Neural crest cell (in vitro differentiated cells): ENCODE measurements at places on chromosomes 7 and 10. TPM values are rescaled to one million over a fixed set of nuclear protein-coding genes. Genes with fewer than 3 reads are reported as not detected.
A peak's percentile ranks its signal among the peaks of the same experiment; 100 is the strongest.

- no peak for DNase-seq
Measured at GRCh38 chr7:118153551-118154177, 30.3 kb upstream of the LSM8 start.

Gene MYL10
- total RNA-seq, result not detected in 2 replicates

Gene TRPV5
- 0.07 TPM in 1 of 2 replicates, not detected in the other for total RNA-seq

Gene BICC1
- total RNA-seq, result 2.4 and 2.5 TPM in 2 replicates

- no peak for DNase-seq
Measured at GRCh38 chr7:94333810-94334209, 60.9 kb upstream of the COL1A2 start.

Gene ZNF736
- total RNA-seq, result not detected in 2 replicates

GRCh38 chr7:95893484-95893883, 121.1 kb downstream of the DYNC1I1 start:
- no peak for DNase-seq

GRCh38 chr10:6465854-6466601, 114.0 kb downstream of the PRKCQ start:
- no peak for DNase-seq

DNA sequence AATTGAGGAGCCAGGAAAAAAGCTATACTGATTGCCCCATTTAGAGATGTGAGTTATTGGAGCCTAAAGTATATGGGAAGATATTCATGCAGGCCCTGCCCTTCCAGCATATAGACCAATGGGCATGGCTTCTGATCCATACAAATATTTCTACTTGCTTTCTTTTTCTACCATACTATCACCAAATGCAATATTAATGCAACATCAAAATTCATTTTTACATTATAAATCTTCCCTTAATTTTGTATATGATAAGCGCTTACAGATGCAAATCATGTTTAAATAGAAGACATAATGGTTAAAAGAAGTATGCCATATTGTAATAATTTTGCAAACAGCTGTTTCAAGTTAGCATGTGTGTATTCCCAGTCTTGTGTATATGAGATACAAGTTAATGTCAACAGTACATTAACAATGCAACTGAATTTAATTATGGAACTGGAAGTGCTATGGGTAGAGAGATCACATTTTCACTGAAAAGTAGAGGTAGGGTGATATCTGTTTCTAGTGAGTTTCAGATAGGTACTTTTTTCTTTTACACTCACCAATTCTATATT, 24.6 kb upstream of the WNT16 start:
- DNase-seq, result no peak

GRCh38 chr10:127715782-127716378, 21.1 kb upstream of the FOXI2 start:
- no peak for DNase-seq

GRCh38 chr7:5634107-5634950, 147.1 kb downstream of the RNF216 start:
- DNase-seq, result peak; percentile 49

Gene ST8SIA6
- not detected in 2 replicates for total RNA-seq

DNA sequence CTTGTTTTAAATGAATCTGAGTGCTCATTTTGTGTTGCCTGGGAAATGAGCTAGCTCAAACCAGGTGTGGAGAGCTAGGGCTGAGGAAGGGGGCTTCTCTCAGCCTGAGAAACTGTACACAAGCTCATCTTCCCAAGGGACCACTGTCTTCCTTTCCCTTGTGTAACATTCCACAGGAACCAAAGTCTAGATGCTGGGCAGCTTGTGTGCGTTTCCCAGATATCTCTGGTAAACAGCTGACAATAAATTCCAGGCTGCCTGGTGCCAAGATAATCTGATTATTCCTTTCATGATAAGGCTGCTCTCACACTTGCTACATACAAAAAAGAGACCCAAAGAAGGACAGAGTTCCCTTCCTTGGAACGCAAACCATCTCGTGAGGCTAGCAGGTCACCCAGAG, 33.1 kb upstream of the MKLN1 start:
- no peak for DNase-seq

Gene CDC14C
- total RNA-seq, result not detected in 2 replicates

Gene CFAP70
- total RNA-seq, result 0.65 and 0.84 TPM in 2 replicates

- no peak for DNase-seq
Measured at GRCh38 chr10:104766341-104766740, 125.3 kb downstream of the SORCS3 start.

GRCh38 chr7:106377847-106378361, 93.1 kb upstream of the NAMPT start:
- no peak for DNase-seq

Gene SKIDA1
- total RNA-seq, result 52.1 and 53.0 TPM in 2 replicates

Gene SLC35B4
- 47.1 and 51.7 TPM in 2 replicates for total RNA-seq

- no peak for DNase-seq
Measured at GRCh38 chr7:98049034-98049433, 57.6 kb upstream of the LMTK2 start.

DNA sequence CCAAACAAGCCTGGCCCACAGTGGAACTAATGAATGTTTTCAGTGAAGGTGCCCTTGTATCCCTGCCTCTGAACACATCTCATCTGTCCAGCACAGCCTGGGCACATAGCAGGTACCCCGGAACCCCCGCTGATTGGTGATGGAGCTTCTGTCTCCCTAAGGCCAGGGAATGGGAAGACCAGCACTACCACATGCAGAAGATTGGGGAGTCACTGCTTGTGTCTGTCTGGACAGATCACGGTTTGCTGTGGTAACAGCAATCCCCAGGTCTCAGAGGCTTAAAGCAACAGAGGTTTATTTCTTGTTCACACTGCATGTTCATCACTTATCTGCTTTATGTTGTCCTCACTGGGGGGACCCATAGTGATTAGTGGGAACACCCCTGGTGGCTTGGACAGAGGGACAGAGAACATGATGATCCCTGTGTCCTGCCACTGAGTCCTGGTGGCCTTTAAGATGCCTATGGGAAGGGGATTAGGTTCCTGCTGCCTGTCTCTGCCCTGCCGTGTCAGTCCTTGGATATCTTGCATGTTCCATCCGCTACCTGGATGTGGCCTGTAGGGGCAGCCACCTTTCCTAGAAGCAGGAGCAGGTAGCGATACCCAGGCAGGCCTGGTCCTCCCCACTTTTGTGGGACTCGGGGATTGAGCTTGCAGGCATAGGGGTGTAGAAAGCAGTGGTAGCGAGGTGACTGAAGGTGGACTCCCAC, 3.6 kb downstream of the TSPAN14 start:
- no peak for DNase-seq

Gene SPDYE2B
- not detected in 2 replicates for total RNA-seq

GRCh38 chr10:109025172-109025571, 898.1 kb downstream of the XPNPEP1 start:
- no peak for DNase-seq

DNA sequence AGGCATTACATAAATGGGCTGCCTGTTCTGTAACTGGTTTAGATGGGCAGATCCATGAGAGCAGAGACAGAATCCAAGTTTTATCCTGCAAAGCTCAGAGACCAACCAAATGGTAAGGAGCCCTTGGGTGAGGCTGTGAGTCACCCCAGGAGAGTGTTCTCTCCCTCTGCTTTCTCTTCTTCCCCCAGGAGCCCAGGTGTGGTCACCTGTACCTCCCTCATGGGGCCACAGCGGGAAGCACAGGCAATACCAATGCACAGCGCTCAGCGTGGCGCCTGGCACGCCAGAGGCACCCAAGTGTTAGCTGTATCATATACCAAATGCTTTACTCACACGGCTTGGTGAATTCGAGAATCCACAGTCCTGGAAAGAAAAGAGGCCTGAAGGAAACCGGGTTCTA, 39.4 kb downstream of the CTBP2 start:
- no peak for DNase-seq

DNA sequence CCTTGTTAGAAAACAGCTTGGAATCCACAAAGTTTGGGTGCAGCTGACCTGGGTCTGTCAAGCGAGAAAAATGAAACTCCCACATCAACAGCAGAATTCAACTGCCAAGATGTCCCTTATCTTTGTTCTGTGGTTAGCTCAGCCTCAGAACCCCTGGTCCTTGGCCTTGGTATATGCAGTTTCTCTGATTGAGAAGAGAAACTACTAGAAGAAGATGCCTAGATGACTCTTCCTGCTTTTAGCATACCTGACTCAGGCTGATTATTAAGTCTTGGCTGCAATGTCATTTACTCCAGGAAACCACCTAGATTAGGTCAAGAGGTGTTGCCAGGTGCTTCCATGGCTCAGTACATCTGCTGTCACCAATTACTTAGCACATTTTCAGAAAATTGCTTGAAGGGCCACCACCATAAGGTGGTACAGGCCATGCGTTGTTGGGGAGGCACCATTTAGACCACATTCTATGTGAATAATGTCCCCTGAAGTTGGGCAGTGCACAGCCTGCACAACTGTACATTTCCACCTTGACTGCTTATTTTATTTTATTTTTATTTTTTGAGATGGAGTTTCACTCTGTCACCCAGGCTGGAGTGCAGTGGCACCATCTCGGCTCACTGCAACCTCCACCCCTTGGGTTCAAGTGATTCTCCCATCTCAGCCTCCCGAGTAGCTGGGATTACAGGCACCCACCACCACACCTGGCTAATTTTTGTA, 59.4 kb upstream of the ZNF438 start:
- DNase-seq, result no peak

Gene HHEX
- not detected in 2 replicates for total RNA-seq

Gene BAMBI
- total RNA-seq, result 4.8 and 5.5 TPM in 2 replicates

GRCh38 chr7:101468546-101469275, 106.0 kb downstream of the COL26A1 start:
- DNase-seq, result no peak

DNA sequence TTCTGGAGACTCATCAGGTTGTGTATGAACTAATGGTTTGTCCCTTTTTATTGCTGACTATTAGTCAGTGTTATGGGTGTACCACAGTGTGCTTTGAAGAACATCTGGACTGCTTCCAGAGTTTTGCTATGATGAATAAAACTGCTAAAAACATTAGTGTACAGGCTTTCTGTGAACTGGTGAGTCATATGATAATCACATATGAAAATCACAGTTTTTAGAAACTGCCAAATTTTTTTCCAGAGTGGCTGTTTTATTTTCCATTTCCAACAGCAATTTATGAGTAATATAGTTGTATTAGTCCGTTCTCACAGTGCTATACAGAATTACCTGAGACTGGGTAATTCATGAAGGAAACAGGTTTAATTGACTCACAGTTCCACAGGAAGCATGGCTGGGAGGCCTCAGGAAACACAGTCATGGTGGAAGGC, 281.2 kb upstream of the VSTM2A start:
- DNase-seq, result no peak

GRCh38 chr7:47394751-47395252, 187.1 kb downstream of the TNS3 start:
- DNase-seq, result no peak

Gene MSMB
- not detected in 2 replicates for total RNA-seq

DNA sequence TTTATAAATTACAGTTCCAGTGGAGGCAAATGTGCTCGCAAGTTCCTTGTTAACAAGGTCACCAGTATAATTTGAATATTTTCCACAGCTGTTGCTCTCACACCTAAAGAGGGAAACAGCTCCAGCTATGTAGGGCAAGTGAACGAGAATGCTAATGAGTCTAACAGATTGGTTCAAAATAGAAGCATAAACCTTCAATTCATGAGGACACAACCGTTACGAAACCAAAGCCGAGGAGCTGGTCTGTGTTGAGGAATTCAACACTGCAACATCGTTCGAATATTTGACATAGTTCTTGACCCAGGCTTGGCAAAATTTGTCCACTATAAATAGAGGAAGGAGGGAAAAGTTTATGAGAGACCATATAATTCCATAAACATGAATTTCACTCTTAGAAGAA, 161.3 kb downstream of the KLF6 start:
- no peak for DNase-seq

DNA sequence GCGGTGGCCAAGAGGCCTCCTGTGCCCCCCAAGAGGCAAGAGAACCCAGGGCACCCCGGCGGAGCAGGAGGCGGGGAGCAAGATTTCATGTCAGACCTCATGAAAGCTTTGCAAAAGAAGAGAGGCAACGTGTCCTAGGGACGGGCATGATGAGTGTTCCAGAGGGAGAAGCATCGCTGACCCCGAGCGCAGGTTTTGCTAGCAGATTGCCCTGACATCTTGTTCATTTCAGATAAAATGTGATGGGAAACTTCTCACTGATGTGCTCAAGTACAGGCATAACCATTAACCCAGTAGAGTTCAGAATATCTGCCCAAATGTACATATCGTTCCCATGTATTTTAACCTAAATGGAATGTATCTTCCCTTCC, 129.2 kb downstream of the APBB1IP start:
- DNase-seq, result peak; percentile 14

Gene NEUROG3
- 0.43 and 0.91 TPM in 2 replicates for total RNA-seq

Gene CYP3A5
- not detected in 2 replicates for total RNA-seq

Gene ABLIM1
- 35.8 and 40.2 TPM in 2 replicates for total RNA-seq

Gene SAP25
- total RNA-seq, result 3.4 and 4.6 TPM in 2 replicates

- DNase-seq, result no peak
Measured at GRCh38 chr7:1624999-1625927, 44.8 kb upstream of the ELFN1 start.

DNA sequence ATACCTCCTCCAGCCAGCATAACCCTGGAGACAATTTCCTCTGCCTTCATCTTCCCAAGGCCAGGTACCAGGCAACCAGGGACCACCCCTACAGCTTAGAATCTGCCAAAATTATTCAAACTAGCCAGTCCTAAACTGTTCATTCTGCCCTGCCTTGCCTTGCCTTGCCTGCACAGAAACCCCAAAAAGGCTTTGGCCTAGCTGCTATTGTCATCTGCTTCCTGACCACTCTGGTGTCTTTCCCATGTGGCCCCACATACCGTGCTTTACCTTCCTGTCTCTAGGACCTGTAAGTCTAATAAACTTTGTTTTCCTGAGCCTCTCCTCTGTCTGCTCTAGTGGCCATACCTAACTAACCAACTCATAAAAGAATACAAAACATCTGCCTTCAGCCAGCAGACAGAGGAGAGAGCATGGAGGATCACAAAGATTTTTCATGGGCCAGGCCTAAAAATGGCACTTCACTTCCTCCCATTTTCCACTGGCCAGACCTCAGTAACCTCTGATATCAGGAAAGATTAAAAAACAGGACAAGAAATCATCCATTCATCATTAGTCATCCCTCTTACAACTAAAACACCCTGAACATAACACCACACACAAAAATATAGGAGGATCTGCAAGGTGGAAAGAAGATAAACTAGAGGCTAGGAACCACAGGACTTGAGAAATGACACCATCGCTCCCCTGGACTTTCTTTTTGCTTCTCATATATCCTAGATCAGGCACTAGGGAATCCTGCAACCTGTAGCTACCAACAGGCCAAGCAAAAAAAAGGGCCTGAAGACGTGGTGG, 51.5 kb downstream of the IMMP2L start:
- no peak for DNase-seq

- no peak for DNase-seq
Measured at GRCh38 chr7:38189231-38189938, 11.3 kb downstream of the STARD3NL start.

- no peak for DNase-seq
Measured at GRCh38 chr10:89332123-89332633, 4.4 kb downstream of the IFIT3 start.

DNA sequence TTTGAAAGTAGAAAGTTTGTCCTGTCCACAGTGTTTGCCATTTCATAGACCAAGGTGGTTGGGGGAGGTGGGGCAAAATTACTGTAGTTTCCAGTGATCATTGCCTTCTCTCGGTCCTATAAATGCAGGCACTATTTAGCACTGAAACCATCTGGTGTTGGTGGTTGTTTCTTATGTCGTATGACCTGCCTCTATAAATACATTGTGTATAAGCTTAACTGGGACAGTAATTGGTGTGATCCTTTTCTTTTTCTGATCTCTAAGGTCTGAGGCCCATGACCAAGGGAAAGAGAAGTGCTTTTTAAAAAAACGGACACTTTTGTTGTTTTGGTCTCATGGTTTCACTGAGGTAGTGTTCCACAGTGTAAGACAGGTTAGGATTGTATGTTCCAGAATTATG, 63.1 kb downstream of the AUTS2 start:
- DNase-seq, result no peak
